Naive thymus-derived CD4-positive, alpha-beta T cell (primary cell): ENCODE measurements at places on chromosomes 7 and 10. TPM values are rescaled to one million over a fixed set of nuclear protein-coding genes. Genes with fewer than 3 reads are reported as not detected.

The SYT15B gene
- not detected for total RNA-seq

The ACSM6 gene
- total RNA-seq: not detected

The IGF2BP3 gene
- 1.3 and 1.4 TPM in 2 replicates for total RNA-seq

DNA sequence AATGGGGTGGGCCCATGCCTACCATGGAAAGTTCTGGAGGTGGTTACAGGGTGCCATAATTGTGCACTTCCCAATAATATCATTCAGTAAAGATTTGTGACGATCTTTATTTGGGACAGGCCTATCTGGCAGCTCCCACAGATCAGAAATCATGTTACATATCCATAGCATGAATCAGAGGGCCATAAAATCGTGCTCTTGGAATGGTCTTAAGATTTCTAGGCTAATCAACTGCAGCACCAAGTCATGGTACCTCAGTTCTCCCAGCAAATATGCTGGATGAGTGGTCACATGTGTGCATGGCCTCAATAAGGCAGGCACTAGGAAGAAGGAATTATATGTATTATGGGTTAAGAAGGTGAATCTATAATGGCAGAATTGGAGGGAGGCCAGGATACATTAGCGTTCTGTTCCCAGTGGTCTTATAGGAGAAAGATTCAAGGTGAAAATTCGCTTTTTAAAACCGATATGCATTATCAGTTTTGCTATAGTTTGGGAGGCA lies 134.7 kb downstream of the NRP1 start:
- DNase-seq: no peak

DNA sequence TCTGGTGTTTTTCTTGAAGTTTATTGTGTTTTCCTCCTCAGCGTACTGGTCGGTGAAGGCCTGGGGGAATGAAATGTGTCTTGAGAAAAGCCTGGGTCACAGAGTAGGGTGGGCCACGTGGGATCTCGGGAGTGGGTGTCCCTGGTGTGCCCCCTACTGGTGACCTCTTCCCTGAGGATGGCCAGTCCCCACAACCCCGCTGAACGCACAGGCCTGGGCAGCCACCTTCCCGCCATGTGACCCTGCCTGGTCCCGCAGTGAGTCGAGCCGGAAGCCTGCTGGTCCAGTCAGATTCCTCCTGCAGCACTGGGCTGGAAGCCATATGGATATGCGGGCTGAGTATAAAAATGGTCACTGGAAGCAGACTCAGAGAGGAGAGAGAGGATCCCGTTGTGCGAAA lies 52.9 kb upstream of the GNA12 start:
- no peak for DNase-seq

DNA sequence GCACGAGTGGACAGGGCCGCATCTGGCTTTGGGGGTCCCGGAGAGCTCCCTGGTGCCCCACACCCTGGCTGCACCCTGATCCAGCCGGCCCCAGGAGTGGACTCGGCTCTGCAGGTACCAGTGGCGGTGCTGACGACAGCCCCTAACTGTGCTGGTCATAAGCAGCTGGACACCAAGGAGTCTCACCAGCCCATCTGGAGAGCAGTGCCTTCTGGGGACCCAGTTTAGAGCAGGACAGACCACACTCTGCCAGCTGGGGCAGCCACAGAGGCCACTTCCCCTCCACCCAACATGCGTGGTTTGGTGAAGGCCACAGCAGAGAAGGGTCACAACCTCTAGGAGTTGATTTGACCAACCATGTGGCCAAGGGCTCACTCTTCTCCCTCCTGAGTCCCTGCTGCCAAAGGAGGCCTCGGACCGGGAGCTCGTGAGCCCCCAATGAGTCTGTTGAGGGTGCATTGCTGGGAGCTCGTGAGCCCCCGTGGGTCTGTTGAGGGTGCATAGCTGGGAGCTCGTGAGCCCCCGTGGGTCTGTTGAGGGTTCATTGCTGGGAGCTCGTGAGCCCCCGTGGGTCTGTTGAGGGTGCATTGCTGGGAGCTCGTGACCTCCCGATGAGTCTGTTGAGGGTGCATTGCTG lies 16.0 kb upstream of the INPP5A start:
- DNase-seq: no peak

GRCh38 chr7:108079648-108080591 lies 50.2 kb downstream of the LAMB4 start:
- DNase-seq: no peak

- no peak for DNase-seq
These were observed 66.2 kb downstream of the DNAJB6 start for GRCh38 chr7:157402911-157403534.

- DNase-seq: no peak
These were observed 17.1 kb upstream of the CPA1 start for GRCh38 chr7:130363026-130363847.

GRCh38 chr10:1573981-1574380 lies 163.3 kb downstream of the ADARB2 start:
- DNase-seq: no peak
